GM04503 (cell line): ENCODE measurements at places on chromosomes 3 and 15.

DNA sequence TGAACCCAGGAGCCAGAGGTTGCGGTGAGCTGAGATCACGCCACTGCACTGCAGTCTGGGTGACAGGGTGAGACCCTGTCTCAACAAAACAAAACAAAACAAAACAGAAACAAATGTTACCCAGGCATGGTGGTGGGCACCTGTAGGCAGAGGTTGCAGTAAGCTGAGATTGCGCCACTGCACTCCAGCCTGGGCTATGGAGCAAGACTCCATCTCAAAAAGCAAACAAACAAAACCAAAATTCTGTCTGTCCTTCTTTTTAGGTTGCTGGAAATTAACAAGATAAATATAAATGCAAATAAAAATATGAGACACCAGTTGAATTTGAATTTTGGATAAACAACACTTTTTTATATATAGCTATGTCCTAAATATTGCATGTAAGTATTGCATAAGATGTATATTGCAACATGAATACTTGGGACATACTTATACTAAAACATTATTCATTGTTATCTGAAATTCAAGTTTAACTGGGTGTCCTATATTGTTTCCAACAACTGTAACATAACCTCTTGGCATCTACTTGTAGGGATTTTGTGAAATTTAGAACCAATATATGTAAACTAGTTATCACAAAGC, 4.7 kb upstream of the CEP97 start:
- no peak for DNase-seq

DNA sequence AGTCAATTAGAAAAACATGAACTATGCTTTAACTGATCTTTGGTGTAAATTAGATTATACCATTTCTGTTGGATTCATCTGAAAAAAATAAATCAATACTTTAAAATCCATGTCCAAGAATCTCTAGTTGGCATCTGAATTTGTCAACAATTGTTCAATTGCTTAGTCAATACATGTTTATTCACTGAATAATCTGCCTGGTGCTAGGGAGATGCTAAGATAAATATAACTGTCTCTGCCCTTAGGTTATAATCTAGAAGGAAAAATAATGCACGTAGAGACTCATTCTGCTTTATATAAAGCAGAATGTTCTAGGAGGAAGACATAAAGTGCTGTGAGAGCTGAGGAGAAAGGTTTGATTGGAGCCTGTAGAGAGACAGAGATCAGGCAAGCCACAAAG, 537.2 kb upstream of the IL12A start:
- no peak for DNase-seq

GRCh38 chr15:48890375-48890972, 12.5 kb downstream of the EID1 start:
- DNase-seq, result no peak

GRCh38 chr3:80553211-80553610, 785.4 kb upstream of the ROBO1 start:
- no peak for DNase-seq

GRCh38 chr15:80478075-80478474, 73.9 kb downstream of the ARNT2 start:
- DNase-seq, result no peak

GRCh38 chr15:49187549-49188245, 17.6 kb downstream of the GALK2 start:
- peak; percentile 29 for DNase-seq

DNA sequence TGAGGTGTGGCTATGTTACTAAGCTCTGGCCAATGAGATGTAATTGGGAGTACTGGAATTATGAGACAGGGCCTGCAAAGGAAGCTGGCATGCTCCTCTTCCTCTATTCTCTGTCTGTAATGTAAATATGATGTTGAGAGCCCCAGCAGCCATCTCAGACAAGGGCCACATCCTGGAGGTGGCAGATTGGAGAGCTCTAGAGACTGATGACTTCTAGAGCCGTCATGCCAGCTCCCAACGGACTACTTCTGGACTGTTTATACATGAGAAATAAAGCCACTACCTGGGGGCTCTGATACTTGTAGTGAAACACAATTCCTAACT, 19.7 kb downstream of the PLD1 start:
- DNase-seq, result no peak
